GM20000 (cell line): ENCODE measurements at places on chromosomes 7 and 10.
A peak's percentile ranks its signal among the peaks of the same experiment; 100 is the strongest.

- no peak for DNase-seq
These were observed 39.1 kb upstream of the PARD3 start for GRCh38 chr10:34854147-34854601.

DNA sequence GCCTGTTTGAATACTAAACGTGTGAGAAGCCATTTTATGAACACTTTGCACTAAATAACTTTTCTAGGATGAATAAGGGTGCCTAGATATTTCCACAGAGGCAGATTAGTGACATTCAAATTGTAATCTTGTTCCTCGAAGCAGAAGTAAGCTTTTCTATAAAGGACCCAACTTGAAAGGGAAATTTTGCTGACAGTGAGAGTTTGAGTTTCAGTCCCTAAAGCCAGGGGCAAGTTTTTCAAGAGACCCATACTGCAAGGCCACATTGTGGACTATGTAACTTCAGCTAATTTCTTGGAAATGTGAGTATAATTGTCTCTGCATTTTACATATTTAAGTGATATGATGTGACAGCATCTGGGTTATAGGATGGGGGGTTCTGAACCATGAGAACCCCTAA is 387.2 kb upstream of the ETV1 start:
- DNase-seq: no peak

GRCh38 chr10:80599424-80599847 is 61.7 kb downstream of the SH2D4B start:
- peak; percentile 81 for DNase-seq

DNA sequence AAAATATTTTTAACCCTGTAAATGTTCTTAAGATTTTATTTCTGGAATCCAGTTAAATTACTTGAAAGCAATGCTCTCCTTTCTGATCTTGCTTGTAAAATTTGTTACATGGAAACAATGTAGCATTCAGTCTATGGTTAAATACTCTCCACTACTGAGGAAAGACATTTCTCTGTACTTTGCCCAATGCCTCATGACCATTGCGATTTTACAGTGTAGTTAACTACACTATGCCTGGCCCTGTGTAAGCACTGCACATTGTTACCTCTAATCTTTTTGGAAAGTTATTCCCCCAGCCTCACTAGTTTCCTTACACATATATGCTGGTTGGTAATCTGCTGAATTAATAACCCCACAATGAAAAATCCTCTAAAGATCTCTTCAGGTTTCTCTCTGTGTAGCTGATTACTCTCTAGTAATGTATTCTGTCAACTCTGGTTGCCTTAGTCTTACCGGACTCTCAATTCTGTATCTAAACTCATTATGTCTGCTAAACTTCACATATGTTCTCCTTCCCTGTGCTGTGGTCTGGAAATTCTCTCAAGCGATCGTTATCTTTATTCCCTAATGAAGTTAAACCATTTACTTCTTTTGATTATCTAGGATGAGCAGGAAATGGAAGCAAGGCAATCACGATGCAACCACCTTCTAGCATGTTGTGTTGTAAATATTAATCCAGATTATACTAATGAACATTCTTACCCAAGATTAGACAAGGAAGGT is 58.7 kb upstream of the TMEM106B start:
- no peak for DNase-seq

DNA sequence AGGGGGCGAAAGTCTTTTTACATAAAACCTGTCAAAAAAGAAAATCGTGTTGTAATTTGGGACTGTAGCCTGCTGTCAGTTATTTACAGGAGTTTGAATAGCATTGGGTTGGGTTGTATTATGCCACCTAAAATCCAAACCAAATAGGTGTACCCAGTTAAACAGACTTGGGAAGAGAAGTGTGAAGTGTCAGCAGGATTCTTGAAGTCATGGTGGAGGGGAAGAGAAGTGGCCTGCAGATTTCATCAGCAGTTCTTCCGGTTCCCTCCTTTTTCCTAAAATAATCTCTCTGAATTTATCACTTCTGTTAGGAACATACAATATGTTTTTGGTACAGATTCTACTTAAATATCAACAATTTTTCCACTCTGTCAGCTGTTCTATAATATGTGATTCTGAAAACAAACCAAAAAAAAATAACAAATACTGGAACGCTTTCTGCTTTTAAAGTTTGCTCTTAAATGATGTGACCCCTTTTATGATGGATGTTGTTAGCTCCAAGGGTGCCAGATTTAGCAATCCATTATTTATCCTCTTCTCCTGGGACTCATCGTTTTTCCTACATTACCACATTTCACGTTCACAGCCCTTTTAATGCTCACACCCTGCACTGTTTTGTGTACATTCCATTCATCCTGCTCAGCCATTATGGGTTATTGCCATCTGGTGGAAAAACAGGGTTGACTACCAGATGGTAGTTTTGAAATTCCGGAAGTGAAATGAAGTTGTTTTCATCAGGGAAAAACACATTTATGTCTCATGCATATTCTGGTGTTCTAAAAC is 18.7 kb upstream of the ARHGAP12 start:
- DNase-seq: no peak

DNA sequence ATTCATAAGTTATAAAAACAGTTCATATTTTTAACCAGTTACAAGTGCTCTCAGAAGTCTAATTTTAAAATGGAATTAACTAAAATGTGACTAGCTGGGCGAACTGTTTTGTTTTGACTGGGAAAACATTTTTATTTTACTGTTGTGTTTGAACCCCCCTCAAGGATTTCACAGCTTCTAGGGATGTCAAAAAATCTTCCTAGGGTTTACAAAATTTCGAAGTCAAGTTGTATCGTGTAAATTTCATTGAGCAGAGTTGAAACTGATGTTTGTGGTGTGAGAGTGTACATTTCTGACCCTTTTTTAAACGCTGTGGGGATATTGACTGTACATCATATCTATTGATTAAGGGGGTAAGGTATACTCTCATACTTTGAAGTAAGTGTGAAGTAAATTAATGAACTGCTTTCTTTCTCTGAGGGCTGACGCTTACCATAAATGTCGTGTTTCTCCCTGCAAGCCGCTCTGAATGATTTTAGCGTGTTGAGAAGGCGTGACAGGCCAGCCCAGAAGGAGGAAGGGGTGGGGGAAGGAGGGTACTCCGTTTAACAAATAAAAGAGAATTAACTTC is 1.8 kb upstream of the SP8 start:
- DNase-seq: no peak

GRCh38 chr7:4226524-4226882 is 455.6 kb upstream of the FOXK1 start:
- DNase-seq: no peak

DNA sequence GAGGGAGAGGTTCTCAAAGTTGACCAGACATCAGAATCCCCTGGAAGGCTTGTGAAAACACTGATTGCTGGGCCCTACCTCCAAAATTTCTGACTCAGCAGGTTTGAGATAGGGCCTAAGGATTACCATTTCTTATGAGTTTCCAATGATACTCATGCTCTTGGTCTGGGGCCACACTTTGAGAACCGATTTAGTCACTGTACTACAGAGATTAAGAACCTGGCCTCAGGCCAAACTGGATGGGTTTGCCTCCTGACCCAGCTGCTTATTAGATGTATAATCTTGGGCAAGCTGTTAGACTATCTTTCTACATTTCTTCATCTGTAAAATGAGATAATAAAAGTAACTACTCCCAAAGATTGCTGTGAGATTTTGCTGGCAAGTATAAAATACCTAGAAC is 77.1 kb upstream of the SCIN start:
- DNase-seq: no peak

DNA sequence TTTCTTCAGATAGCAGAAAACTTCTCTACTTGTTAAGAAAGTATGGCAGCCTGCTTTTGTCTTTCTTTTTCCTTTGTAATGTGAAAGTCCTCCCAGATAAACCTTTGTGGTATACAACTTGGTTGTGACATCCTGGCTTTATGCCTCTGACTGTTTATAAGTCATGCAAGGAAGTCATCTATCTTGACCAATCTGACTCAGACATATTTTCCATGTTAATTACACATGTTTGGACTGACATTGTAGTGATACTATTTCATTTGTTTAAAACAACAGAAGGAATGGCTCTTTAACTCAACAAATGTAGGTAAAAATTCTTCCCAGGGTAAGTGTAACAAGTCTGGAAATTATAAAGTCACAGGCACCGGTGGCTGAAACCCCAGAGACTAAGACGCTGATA is 341.6 kb upstream of the MEOX2 start:
- DNase-seq: no peak

DNA sequence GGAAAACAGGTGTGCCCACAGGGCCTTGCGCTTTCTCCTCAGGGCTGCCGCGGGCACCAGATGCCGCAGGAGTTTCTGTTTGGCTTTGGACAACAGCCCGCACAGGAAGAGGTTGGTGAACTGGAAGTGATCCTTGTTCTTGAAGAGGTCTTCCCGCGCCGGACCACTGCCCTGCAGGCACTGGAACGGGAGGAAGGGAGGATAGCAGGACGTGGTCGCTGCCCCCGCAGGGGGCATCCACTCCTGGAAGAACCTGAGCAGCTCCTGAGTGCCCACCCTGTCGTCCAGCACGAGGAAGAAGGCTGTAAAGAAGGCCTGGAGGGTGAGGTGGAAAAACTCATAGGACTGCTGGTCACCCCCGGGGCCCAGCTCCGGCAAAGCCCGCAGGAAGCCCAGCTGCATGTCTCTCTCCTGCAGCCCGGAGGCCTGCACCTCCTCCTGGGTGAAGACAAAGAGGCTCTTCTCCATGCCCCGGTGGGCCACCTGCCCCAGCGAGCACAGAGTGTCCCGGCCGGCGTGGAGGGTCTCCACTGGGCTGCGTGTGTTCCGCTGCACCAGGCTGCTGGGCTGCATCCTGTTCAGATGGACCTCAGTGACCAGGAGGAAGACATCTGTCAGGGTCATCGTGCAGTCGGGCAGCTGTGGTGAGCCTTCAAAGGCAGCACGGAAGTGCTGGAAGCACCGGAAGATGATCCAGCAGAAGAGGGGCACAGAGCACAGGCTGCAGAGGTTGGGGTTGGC is 26.9 kb downstream of the NOD1 start:
- no peak for DNase-seq

DNA sequence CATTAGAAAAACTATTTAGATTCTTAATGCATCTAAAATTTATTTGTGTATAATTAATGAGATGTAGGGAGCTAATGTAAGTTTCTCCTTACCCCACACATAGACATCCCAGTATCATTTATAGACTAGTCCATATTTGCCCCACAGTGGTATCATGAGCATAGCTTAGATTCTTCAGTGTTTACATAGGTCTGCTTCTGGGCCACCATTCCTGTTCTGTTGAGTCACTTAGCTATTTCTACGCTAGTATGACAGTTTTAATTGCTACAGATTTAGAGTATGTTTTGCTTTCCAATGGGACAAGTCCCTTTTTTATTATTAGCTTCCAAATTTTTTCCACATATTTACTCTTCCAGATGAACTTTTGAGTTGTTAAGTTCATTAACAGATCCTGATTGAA is 69.4 kb downstream of the MCMBP start:
- DNase-seq: no peak

GRCh38 chr7:65503434-65504152 is 129.9 kb downstream of the ZNF92 start:
- DNase-seq: no peak

DNA sequence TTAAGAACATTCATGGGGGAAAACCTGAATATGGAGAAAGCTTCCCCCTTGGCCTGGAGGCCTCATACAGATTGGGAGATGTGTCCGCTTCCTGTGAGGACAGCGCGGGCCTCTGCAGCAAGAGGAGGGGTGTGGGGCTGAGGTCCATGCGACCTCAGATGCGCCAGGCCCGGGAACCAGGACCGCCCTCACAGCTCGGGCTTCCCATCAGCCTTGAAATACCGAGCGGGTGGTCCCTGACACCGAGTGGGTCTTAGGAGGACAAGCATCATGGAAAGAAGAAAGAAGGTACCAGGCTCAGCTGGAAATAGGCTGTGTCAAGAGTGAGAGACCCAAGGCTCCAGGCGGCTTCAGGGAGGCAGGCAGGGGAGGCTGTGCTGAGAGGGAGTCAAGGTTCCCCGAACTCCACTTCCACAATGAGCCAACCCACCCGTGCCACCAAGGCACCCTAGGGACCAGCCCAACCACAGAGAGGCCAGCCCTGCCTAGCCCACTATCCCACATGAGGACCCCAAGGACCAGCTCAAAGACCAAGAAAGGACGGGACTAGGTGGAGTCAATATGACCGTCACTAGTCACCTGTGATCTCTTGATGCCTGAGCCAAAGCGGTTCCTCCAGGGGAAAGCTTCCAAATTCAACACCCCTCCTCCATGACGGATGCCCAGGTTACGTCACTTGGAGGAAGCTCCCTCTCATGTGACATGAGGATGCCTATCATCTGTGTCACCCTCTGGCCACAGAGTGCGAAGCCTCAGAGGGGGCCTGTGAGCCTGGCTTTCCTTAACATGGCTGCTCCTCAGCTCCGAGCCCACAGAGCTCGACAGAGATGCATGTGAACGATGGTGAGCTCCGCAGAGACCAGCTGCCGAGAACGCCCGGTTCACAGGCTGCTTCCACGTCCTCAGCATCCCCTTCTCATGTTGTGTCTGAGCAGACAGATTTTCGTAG is 103.7 kb downstream of the TCERG1L start:
- DNase-seq: no peak

DNA sequence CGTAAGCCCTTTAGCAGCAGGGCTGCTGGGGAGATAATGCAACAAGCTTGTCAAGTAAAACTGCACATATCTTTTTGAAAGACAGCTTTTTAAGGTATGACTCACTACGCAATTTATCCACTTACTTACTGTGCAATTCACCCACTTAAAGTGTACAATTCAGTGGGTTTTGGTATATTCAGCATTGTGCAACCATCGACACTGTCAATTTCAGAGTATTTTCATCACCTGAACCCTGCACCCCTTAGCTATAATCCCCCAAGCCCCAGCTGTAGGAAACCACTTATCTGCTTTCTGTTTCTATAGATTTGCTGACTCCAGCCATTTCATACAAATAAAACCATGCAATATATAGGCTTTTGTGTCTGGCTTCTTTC is 168.0 kb downstream of the PTPN20 start:
- DNase-seq: no peak

DNA sequence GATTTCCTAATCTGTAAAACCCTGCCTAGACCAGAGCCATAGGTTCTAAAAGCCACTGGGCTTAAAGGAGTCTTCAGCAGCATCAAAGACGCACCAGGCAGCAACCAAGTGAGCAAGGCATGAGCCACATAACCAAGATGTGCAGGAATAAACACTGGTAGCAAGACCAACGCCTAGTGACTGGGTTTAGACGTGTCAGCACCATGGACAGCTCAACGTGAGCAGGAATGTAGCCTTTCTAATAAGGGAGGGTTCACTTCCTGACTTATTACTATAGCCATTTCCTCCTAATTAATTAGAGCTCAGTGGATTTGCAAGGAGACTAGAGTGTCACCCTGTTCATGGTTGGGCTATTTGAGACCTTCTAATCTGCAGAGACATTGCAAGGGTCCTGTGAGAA is 223.7 kb downstream of the LHFPL3 start:
- DNase-seq: peak; percentile 42
